ENCODE measurements at places on chromosomes 11 and 22.

DNA sequence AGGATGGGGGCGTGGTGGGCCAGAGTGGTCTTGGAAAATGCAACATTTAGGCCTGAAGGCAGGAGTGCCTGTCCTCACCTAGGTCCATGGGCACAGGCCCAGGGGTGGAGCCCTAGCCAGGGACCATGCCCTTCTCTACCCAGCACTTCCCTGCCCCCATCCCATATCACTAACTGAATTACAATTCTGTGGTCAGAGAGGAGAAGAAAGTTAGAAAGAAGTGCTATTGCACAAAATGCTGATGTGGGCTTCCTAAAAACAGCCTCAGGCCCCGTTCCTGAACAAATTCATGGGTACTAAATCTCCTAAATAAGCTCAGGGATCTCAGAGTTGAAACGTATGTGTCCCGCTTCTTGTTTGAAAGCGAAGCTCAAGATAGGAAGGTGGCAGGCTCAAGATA is 3.5 kb upstream of the ASRGL1 start:
- no peak for DNase-seq

GRCh38 chr22:38823076-38823475 is 20.8 kb downstream of the NPTXR start:
- no peak for DNase-seq

DNA sequence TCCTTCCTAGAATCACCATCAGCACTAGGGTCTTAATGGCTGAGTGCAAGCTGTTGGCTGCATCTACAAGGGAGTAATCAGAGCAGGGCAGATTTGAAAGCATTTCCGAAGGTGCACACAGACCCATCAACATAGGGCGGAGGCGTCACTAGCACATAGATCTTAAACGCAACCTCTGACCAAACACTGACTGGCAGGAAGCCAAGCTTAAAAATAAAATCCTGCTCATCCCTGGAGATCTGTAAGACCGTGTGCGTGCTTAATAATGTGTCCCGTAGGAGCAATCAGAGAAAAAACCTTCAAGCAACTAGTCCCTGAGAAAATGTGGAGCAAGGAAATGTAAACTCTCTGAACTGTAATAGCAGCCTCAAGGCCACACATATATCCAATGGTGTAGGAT is 470.5 kb downstream of the ETS1 start:
- DNase-seq, result no peak

DNA sequence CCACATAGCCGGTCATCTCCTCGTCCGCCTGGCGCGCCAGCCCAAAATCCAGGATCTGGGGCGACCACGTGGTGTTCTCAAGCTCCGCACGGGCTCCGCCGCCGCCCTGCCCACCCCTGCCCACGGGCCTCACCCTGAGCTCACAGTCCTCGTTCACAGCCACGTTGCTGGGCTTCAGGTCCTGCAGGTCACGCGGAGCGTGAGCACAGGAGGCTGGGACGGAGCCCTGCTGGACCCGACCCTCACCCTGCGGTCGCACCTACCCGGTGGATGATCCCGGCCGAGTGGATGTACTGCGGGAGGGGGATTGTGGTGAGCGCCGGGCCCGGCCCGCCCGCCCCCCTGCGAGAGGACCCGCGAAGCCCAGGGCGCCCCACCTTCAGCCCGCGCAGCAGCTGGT is 3.2 kb downstream of the MAPK11 start:
- no peak for DNase-seq

GRCh38 chr11:57512646-57513451 is 2.7 kb downstream of the SLC43A1 start:
- no peak for DNase-seq

GRCh38 chr11:3108183-3108721 is 51.0 kb upstream of the CARS1 start:
- DNase-seq, result no peak

DNA sequence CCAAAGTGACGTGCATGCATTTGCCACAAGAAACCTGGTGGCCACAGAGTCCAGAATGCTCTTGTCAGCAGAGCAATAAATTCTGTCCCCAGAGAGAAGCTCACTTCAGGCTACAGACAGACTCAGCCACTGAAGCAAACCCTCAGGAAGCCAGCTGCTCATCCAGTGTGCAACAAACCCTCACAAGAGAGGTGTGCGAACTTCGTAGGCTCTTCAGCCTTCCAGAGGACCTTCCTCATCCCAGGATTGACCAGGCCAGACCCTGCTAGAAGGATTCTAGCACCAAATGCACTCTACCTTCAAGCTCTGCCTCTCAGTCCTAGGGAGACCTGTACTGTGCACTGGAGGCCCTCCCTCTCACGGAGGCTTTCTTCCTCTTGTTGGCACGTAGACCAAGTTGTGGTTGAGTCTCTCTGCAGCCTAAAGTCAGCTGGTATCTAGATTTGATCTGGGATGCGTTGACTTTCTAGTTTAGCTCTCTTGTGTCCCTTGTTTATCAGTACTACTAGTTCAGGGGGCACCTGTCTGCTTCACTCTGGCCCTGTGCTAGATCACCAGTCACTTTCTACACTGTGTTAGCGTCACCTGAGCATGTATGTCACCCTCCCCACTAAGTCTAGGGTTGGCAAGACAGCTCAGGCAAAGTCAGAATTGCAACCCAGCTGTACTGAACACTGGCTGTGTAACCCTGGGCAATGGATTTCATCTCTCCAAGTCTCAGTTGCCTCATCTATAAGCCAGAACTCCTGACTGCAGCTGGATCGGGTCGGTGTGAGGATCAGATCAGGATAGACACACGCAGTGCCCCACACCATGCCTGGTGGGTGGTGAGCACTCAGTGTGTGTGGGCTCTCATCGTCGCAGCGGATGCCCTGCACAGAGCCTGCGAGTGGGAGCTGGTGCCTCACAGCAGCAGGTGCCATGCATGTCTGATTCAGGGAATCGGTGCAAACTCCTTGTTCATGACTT is 22.1 kb upstream of the TMPRSS13 start:
- DNase-seq, result no peak

All from hypothalamus (tissue), 51 donors.